ENCODE measurements at places on chromosomes 12 and 14.

- no peak for DNase-seq
Measured at GRCh38 chr14:54881235-54881760, 21.3 kb downstream of the GCH1 start.

GRCh38 chr12:66365718-66366490 lies 63.6 kb downstream of the HELB start:
- DNase-seq = no peak

DNA sequence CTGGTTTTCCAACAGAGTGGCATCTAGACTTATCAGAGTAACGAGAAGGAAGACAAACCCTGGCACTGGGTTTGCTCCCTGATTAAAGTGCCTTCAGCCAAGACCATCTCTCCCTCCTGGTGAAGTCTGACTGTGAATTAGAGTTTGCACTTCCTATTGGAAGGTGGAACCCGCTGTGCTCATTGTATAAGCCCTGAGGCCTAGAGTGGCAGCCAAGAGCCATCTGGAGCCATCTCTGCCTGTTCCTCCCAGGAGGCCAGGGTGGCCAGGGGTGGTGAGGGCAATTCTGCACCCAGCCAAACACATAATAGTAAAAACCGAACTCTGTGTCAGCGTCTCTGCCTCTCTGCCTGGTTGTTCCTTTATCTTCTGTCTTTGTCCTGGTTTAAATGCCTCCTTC lies 25.0 kb downstream of the MFAP5 start:
- no peak for DNase-seq

DNA sequence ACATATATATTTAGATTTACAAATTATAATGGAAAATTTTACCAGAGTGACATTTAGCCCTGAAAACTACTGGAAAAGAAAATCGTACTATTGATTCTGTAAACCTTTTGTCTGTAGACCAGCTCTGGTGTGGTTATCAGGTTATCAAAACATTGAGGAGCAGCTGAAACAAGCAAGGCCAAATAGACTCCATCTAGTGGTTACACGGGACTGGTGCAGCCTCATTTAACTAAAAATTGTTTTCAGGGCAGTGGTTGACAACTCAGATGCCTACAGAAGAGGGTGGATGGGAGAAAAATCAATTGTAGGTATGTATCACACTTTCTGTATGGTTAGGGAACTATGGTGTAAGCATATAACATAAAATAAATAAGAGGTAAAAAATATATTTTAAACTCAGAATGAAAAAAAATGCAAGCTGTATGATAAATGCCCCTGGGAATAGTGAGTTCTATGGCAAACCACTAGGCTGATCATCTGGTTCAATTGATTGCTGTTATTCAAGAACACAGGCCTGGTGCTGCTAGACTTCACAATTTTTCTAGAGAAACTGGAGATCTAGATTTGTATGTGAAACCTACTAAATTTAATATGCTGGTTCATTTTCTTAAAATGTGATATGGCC lies 51.2 kb downstream of the ACSS3 start:
- DNase-seq = no peak

- DNase-seq = no peak
Measured at GRCh38 chr14:46323404-46323762, 328.2 kb downstream of the RPL10L start.

GRCh38 chr12:54385251-54385914 lies 850 bp upstream of the ZNF385A start:
- no peak for DNase-seq

- no peak for DNase-seq
Measured at GRCh38 chr14:96911499-96912149, 114.4 kb downstream of the VRK1 start.

- DNase-seq = no peak
Measured at GRCh38 chr14:51432302-51432948, 192.4 kb downstream of the TMX1 start.
